ENCODE measurements at places on chromosomes 2 and 18.
A peak's percentile ranks its signal among the peaks of the same experiment; 100 is the strongest.

DNA sequence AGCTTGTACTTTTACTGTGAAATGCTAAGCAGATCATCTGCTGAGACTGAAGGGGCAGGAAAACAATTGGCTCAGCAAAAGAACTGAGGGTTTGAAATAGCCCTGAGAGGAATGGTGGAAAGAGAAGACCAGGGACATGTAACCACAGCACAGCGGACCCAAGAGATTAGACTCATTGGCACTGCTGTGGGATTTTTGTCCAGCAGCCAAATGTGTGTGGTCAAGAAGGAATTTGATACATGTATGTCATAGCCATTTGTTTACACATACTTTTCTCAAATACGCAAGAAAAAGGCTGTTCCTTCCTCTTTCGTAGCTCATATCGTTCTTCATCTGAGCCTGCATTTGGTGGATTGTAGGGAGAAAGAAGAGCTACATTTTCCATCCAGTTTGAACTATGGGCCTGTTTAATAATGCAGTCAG is 73.8 kb downstream of the TRABD2A start:
- DNase-seq: peak; percentile 56

DNA sequence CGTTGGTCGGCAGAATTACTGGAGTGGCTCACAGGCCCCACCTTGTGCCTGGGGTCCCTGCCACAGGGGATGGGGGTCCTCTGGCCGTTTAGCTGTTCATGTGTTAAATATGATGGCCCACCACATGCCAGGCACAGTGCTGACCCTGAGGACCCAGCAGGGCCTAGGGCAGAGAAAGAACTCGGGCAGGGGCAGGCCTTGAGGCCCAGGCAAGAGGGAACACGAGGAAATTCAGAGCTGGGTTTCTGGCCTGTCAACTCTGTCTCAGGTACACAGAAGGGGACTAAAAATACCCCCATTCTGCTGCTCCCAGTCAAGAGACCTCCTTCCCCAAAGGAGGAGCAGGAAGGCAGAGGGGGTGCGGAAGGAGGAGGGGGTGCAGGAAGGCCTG is 66.2 kb downstream of the DNMT3A start:
- DNase-seq: no peak

GRCh38 chr2:48607307-48608014 is 10.2 kb upstream of the GTF2A1L start:
- DNase-seq: peak; percentile 87

- DNase-seq: no peak
Observed at GRCh38 chr18:43887491-43887890, 610.2 kb upstream of the SYT4 start.

- DNase-seq: no peak
Observed at GRCh38 chr18:46756025-46756558, 761 bp downstream of the ST8SIA5 start.

Measured in foreskin melanocyte (primary cell).